ENCODE measurements at places on chromosomes 5 and 9.

GRCh38 chr5:157571357-157571827, 4.2 kb downstream of the ADAM19 start:
- no peak for DNase-seq

- no peak for DNase-seq
Measured at GRCh38 chr9:4263591-4263990, 36.3 kb downstream of the GLIS3 start.

DNA sequence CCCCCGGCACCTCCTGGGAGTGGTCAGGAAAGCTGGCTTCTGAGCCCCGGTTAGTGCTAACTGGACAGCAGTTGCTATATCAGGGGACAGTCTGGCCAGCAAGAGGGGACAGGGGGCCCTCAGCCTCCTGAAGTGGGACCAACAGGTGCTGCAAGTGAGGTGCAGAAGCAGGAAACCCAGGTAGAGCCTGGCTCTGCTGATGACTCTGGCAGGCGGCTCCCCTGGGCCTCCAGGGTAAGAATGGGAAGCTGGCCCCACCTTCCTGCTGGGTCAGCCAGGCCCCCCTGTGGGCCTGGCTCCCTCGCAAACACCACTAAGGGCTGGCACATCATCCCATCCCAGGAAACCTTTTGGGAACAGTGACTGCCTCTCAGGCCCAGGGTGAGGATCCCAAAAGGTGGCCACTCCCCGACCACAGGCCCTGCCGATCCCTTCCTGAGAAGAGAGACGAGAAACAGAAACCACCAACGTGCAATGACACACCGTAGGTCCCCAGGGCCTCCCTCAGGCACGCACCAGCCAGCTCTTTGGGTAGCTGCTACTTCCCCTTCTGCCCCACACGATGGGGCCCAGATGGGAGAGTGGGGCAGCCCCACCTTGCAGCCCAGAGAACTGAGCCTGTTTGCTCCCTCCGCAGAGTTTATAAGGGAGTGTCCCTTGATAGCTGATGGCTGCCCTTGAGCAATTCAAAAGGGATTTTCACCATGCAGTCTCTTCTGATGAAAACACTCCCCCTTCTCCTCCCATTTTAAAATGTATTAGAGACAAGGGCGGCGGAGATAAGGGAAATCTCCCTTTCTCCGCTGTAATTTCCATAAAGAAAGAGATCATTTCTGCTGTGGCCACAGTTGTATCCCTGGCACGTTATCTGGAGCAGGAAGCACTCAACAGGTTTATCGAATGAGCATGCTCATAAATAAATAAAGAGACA, 76.8 kb downstream of the STK10 start:
- DNase-seq, result no peak

DNA sequence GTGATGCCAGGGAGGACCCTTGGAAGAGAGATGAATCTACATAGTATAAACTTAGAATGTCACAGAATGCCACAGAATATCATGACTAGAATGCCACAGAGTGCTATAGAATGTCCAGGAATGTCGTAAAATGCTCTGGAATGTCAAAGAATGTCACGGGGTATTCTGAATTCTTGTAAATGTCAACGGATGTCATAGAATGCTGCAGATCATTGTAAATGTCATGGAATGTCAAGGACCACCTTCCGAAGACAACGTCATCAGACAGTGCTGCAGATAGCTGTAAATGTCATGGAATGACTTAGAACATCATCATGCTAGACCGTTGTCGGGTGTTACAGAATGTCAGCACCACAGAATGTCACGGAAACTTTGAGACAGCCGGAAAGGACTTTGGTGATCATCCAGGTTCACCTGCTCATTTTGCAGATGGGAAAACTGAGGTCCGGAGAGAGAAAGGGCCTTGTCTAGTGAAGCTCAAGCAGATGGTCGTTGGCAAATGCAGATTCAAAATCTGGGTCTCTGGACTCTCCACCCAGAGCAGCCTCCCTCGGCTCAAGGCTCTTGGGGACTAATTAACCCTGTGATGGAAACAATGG, 117.1 kb downstream of the LHX2 start:
- DNase-seq, result no peak

GRCh38 chr9:120505186-120505585, 74.8 kb downstream of the CDK5RAP2 start:
- DNase-seq, result no peak

DNA sequence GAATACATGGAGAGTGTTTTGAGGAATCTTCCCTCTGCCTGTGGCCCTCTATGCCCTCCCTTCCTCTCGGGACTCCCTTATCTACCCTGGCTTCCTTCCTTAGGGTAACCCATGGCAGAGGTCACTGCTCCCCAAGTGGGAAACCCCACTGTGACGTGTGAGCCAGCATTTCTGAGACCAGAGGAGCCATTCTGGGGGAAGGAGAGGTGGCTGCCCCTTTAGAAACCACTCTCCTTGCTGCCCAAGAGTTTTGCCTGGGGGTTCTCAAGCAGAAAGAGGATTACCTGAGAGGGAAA, 23.1 kb downstream of the CCNJL start:
- no peak for DNase-seq

DNA sequence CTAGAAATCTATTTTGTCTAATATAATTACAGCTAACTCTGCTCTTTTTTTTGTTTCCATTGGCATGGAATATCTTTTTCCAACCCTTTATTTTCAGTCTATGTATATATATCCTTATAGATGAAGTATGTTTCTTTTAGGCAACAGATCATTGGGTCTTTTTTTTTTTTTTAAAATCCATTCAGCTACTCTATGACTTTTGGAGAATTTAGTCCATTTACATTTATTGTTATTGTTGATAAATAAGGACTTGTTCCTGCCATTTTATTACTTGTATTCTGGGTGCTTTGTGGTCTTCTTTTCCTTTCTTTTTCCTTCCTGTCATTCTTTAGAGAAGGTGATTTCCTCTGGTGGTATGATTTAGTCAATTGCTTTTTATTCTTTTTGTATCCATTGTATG, 296.8 kb downstream of the SMARCA2 start:
- no peak for DNase-seq

DNA sequence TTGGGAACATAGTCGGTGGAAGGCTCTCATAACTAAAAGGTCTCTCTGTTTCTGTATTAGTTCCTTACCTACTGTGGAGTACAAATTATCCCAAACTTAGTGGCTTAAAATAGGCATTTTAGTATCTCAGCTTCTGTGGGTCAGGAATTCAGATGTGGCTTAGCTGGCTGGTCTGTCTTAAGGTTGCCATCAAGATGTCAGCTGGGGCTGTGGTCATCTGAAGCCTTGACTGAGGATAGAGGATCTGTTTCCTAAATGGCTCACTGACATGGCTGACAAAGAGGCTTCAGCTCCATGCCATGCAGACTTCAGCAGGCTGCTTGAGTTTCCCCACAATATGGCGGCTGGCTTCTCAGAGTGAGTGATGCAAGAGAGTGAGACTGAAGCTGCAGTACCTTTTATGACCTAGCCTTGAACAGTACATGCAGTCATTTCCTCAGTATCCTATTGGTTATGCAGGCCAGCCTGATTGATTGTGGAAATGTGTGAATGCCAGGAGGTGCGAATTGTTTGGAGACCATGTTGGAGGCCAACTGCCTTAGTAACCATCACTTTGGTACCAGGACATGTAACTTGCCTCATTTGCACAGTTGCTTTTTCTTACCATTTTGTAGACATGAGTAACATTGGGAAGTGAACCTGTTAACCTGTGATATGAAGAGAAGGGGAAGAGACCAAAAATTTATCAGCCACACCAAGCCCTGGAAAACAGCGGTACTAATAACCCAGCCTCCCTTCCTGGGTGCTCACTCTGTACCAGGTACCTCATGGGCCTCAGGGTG, 152.8 kb upstream of the IER5L start:
- no peak for DNase-seq

- no peak for DNase-seq
Measured at GRCh38 chr9:18623221-18624079, 149.5 kb downstream of the ADAMTSL1 start.

GRCh38 chr5:34480810-34481528, 175.2 kb upstream of the RAI14 start:
- DNase-seq, result no peak

DNA sequence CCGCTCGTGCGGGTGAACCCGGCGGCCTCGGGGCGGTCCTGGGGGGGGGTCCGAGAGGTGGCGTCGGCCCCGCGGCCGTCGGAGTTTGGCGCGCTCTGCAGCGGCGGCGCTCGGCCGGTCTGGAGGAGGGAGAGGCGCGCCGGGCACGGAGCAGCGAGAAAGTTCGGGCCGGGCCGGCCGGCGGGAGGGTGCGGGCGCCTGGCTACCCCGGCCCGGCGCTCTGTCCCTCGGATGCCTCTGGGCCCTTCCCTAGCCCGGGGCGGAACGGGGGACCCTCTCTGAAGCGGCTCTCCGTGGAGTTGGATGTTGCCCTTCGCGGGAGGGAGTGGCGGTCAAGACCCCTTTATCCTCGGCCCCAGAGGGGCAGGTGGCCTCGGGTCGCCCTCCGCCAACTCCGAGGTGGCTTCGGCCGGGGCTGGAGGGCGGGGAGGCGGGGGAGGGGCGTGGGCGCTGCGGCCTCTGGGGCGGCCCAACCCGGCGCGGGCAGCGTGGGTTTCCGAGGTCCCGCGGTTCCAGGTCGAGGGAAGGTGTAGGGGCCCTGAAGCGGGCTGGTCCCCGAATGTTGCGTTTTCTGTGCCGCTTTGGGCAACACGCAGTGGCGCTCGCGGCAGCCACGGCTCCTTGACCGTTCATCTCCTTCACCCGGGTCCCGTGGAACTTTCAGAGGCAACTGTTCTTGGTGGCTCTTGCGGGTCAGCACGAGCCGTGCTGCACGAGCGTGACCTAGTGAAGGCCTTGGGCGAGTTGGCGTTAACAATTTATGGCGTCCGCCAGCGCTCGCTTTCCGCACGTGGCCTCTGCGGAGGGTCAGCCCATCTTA, 290.5 kb downstream of the DOCK8 start:
- peak; percentile 7 for DNase-seq

DNA sequence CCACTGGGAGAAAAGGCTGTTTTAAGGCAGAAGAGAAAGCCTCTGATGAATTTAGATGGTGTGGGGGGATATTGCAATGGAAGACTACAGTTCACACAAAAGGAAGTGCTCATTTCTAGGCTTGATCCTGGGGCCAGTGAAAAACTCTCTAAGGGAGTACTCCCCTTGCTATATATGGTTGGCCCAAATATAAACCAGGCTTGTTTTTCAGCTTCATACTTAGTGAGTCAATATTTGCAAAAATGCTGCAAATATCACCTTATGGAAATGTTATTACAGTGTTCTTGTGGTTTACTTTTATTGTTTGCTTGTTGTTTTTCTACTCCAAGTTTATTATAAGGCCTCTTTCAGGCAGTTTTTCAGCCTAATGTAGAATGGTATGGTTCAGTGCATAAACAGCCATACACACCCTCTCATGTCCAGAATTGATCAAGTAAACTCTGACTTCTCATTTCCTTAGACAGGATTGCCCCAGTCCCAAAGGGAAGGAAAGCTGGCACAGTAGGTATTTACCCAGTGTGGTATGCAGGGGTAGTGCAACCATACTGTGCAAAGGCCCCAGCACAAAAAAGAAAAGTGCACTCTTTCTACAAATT, 115.1 kb downstream of the FEM1C start:
- no peak for DNase-seq

DNA sequence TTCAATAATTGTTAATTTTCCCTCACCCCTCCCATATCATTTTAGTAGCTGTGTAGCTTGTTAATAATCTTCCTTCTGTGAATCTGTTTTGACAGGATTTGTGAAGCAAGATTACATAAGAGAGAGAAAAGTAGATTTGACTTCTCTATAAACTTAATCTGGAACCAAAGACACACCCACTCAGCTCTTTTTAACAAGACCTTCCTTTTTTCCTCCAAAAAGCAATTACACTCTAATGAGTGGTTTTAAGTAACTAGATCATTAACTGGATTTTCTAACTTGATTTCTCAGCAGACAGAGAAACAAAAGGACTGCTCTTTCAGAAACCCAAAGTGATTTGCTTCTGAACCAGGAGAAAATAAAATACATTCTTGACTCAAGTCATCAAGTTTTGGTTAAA, 21.9 kb downstream of the RFK start:
- DNase-seq, result no peak

GRCh38 chr5:133635051-133635450, 22.7 kb upstream of the FSTL4 start:
- DNase-seq, result no peak

DNA sequence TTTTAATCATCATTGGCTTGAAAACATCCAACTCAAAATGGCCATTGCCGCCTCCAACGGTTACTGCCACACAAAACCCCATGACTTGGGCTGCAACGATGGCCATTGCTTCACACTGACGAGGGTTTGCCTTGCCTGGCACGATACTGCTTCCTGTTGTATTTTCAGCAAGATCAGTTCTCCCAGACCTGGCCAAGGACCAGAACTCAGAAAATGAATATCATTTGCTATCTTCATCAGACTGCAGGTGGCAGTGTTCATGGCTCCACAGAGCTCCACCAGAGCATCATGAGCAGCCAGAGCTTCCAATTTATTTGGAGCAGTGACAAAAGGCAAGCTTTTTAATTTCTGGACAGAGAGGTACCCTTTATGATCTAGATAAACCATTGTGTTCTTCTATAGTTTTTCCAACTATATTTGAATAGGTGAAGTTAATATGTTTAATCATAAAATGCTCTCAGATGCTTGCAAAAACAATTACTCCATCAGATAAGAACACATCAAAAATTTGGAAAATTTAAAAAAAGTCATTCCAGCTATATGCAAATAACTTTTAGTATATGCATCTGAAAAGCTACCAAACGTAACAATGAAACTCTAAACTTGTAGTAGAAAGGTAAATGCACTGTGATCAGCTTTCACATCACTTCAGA, 10.4 kb downstream of the AMACR start:
- peak; percentile 31 for DNase-seq

DNA sequence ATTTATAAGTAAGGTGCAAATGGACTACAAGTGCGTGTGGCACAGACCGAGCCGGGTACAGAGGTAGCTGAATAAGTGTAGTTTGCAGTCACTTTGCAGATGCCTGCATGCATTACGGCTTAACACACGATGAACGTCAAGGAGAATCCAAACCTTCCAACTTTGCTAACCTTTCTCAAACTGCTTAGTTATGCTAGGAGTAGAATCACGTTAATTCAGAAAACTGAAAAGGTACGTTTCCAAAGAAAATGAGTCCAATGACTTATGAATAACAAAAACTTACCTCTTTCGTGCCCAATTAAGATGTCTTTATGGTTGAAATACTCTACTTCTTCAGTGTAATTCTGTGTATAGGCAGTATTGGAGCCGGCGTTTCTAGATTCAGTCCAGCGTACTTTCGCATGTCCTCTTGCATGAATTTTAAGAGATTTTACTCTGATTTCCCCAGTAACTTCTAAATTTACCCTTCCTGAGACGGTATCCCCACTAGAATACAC, 539 bp downstream of the ARRDC3 start:
- DNase-seq, result peak; percentile 65

- no peak for DNase-seq
Measured at GRCh38 chr5:138722544-138723177, 30.6 kb upstream of the CTNNA1 start.

DNA sequence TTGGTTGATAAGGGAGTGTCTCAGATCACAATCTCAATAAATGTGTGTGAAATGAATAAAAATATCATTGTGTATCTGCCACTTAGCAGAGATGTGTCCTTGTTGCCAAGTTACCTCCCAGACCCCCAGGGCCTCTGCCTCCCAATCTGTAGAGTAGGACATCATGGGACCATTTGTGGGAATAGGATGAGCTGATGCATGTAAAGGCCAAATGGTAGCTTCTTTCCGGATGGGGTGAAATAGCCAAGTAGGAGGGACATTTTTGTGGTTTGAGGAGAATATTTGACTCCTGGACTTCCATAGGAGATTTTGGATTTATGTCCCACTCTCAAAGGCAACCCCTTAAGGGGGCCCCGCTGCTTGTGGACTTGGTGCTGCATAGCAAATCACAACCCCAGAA, 82.6 kb upstream of the HRH2 start:
- DNase-seq, result no peak
